ENCODE measurements at places on chromosomes 13 and 19. TPM values are rescaled to one million over a fixed set of nuclear protein-coding genes. Genes with fewer than 3 reads are reported as not detected.

Gene OVOL3
- not detected for total RNA-seq

Gene CABP5
- total RNA-seq, result not detected

Gene KCNC3
- 25.8 TPM for total RNA-seq

Gene DCUN1D2
- total RNA-seq, result 22.9 TPM

Gene ZNF317
- total RNA-seq, result 44.2 TPM

All from natural killer cell treated with Interleukin-12 subunit alpha and Interleukin-12 subunit beta and Interleukin-15 and Interleukin-18, amount 100 ng/mL, for 72 hours (primary cell).